ENCODE measurements at places on chromosomes 13 and 19. TPM values are rescaled to one million over a fixed set of nuclear protein-coding genes. Genes with fewer than 3 reads are reported as not detected.

- no peak for DNase-seq
Observed at GRCh38 chr19:18171605-18172327, 1.8 kb upstream of the IFI30 start.

- no peak for DNase-seq
Observed at GRCh38 chr13:77222000-77222690, 104.7 kb downstream of the MYCBP2 start.

DNA sequence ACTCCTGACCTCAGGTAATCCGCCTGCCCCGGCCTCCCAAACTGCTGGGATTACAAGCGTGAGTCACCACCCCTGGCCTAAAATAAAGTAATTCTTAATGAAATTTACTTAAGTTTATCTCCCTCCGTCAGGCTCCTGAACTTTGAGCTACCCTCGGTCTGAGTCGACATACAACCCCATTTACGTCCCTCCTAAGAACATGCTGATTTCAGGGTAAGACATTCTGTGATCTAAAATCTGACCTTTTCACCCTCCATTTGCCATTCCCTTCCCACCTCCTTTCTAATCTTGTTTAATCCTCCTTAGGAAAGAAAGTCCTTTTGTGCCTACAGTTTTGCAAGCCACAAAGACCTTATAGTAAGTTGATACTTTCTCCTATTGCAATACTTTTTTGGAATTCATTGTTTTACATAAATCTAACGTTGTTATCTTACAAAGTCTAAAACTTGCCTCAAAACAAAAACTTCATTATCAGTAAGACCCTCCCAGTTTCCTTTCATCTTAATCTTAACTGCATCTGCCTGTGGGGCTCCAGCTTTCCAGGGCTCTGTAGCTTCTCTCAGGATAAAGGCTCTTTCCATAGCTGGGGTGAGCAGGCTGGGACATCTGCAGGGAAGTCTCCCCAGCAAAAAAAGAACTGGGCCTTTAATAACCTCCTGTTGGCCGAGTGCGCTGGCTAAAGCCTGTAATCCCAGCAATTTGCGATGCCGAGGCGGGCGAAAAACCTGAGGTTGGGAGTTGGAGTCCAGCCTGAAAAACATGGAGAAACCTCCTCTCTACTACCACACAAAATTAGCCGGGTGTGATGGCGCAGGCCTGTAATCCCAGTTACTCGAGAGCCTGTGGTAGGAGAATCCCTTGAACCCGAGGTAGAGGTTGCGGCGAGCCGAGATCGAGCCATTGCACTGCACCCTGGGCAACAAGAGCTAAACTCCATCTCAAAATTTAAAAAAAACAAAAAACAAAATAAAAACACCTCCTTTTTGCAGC lies 143.1 kb downstream of the ZNF737 start:
- DNase-seq: no peak

DNA sequence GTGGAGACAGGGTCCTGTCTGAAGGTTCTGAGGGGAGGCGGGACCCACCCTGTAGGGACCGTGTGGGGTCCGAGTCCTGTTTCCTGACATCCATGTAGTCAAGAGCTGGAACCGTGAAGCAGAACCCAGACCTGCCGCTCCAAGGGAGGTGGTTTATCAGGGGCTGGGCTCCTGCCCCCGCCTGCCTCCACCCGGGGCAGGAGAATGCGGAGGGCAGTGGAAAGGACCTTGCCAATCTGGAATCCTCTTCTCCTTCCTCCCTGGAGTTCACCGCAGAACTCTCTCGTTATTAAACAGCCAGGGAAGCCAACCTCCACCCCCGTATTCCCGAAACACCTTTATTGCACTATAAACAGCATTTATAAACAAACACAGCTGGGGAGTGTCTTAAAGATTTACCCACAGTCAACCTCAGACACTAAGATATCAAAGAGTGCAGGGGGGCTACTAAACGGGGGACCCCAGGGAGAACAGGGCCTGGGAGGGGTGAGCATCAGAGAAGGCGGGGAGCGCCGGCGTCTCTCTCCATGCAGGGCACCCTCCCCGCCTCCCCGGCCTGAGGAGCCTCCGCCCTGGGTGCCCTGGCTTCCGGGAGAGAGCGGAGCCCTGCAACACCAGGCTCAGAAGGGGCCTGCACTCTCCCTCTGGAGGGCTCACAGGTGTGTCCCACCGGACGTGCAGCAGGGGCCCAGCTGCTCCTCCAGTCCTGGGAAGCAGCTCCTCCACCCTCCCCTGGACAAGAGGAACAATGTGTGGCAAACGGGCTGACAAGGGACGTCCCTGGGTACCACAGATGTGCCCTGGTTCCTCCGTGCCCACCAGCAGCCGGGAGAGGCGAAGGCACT lies 3.6 kb downstream of the C2CD4C start:
- no peak for DNase-seq

- DNase-seq: no peak
Observed at GRCh38 chr13:98129059-98129746, 13.7 kb upstream of the FARP1 start.

- no peak for DNase-seq
Observed at GRCh38 chr13:97809576-97809975, 143.9 kb upstream of the IPO5 start.

- no peak for DNase-seq
Observed at GRCh38 chr13:43933378-43933777, 53.7 kb downstream of the LACC1 start.

The ICAM5 gene
- 0.12 TPM for polyA plus RNA-seq

The IGFL2 gene
- 0.09 TPM for polyA plus RNA-seq

The C1QTNF9B gene
- 0.83 TPM for polyA plus RNA-seq

DNA sequence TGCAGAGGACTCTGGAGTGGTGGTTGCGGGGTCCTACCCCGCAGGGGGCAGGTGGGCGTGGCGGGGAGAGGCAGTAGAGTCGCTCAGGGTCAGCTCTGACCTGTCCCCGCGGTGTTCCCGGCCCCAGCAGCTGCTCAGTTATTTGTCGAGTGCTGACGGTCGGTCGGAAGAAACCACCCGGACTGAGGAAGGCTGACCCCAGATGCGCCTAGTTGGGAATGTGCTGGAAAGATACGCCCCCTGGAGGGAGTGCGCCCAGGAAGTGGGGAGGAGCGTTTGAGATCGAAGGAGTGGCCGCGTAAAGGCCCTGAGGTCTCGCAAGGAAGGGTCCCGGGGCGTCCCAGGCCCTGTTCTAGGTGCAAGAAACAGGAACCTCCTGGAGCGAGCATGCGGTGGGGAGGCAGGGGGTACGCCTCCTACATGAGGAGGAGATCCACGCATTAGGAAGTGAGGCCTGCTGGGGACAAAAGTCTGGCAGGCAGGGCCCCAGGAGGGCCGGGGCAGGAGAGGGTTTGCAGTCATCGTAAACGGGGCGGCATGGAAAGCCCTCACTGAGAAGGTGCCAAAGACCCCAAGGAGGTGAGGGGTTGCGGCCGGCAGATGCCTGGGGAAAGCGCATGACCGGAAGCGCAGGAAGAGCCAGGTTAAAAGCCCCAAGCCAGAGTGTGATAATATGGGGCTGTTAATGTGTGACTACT lies 9.2 kb downstream of the CCDC8 start:
- no peak for DNase-seq

DNA sequence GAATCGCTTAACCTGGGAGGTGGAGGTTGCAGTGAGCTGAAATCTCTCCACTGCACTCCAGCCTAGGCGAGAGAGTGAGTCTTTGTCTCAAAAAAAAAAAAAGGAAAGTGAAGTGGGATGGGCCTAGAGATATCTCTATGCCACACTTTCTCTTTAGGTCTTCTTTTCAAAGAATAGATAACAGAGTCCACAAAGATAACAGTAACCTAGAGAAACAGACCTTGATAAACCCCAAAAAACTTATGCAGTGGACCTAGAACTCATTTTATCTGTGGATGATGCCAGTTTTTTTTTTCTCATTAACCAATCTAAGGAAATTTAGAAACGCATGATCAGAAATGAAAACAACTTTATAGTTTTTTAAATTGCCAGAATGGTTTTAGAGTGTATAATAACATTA lies 227.4 kb downstream of the LHFPL6 start:
- DNase-seq: no peak

DNA sequence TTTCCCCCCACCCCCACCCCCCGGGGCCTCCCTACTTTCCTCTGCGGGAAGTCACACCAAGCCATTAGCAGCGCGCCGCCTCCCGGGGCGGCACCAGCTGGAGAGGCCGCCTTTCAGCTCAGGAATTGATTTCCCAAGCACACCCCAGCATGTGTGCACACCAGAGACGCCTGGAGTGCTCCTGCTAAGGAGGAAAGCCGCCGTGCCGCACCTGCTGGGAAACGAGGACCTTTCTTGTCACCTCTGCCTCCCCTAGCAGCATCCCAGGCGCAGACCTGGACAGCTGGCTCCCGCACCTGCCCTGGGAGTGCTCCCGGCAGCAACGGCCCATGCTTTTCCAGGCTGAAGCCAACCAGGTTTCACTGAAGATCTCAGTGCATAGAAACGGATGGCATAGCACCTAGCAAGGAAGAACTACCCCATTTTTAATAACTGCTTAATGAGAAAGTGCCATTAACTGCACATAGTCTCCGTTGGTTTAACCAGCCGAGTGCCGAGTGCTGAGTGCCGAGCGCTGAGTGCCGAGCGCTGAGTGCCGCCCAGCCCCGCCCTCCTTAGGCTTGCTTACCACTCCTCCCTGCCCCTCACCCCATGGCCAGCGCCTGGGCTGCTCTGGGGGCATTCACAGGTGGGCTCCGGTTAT lies 165.0 kb downstream of the USP12 start:
- DNase-seq: no peak

DNA sequence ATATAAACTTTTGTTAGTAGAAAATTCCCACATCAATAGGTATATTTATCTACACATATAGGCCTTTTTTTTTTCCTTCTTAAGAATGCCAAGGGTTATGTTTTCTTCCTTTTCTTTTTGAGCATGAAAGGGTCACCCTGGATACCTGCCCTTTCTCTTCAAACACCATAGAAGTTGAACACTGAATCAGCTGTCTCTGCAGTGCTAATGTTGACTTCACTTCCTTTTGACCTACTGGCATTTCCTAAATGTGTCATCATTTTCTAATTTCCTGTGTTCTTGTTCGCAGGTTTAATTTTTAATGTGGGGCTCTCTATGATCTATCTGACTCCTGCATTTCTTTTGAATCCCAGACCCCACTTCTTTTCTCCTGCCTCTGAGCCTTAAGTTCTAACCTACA lies 532.0 kb downstream of the GPC6 start:
- DNase-seq: no peak

GRCh38 chr19:54209811-54210494 lies 9.3 kb downstream of the RPS9 start:
- no peak for DNase-seq

The ERICH4 gene
- 7.2 TPM for polyA plus RNA-seq

The ZNF649 gene
- 32.0 TPM for polyA plus RNA-seq

The FBN3 gene
- polyA plus RNA-seq: 60.5 TPM

GRCh38 chr13:33828431-33829129 lies 10.6 kb downstream of the RFC3 start:
- no peak for DNase-seq

- no peak for DNase-seq
Observed at GRCh38 chr13:108508263-108508662, 121.1 kb upstream of the MYO16 start.

- no peak for DNase-seq
Observed at GRCh38 chr13:94617389-94618000, 15.8 kb downstream of the GPR180 start.

The ZNF442 gene
- 7.1 TPM for polyA plus RNA-seq

The CTU1 gene
- 4.2 TPM for polyA plus RNA-seq

GRCh38 chr19:18185538-18185937 lies 7.5 kb upstream of the MPV17L2 start:
- DNase-seq: no peak

GRCh38 chr19:30309176-30309575 lies 63.0 kb upstream of the ZNF536 start:
- no peak for DNase-seq

- DNase-seq: no peak
Observed at GRCh38 chr13:107649079-107649478, 566.3 kb downstream of the LIG4 start.

GRCh38 chr13:102039264-102039663 lies 362.6 kb downstream of the FGF14 start:
- DNase-seq: no peak

The ANKLE1 gene
- polyA plus RNA-seq: 0.95 TPM

The CEACAM5 gene
- not detected for polyA plus RNA-seq

Data from renal cortex interstitium (tissue), 15 donors.